ENCODE measurements at places on chromosomes 1 and 21. TPM values are rescaled to one million over a fixed set of nuclear protein-coding genes. Genes with fewer than 3 reads are reported as not detected.

DNA sequence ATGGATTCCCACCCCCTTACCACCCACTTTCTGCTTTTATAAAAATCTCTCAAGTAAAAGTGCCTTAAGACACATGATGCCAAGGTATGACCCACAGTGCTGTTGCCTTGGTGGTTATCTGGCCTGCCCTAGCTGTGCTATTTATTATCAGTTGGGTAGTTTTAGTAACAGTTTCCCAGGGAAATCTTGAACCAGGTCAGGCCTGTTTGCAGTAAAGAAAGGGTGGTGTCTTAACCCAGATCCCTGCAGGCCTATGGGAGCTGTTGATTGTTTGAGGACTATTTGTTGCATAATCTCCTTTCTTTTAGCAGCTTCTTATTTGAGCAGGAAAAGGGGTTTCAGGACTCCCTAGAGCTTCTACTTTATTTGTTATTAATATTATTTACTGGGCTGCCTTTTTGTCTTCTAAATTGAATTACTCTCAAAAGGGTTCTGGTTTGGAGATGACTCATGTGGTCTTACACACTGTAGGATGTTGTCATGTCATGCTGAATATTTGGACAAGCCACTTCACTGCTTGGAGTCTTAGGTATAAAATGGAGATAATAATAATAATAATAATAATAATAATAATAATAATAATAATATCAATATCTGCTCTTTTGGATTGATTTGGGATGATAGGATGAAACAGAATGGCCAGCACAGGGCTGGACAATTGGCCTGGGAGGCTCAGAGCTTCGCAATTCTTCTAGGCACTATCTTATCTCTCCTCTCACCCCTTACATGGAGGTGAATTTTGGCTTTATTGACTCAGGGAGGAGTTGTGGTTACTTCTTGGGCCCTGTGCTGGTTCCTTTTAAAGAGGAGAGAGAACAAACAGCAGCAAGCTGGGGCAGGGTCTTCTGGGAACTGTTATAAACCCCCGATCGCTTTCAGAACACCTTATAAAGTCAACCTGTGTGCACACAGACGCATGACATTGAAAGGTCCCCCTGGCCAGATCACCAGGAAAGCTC, 252.1 kb downstream of the PRDM2 start:
- no peaks in the 10 kb centered on the region for H3K36me3 ChIP-seq
- no peak for DNase-seq
- no peak overlapping the region for H3K27ac ChIP-seq
- H3K4me1 ChIP-seq: no peaks in the 10 kb centered on the region
- H3K4me3 ChIP-seq: no peak overlapping the region

CITED4 gene
- total RNA-seq: 7.9 TPM

ATAD3C gene
- total RNA-seq: 1.4 TPM

KRTAP19-7 gene
- total RNA-seq: not detected

PAQR6 gene
- 6.3 TPM for total RNA-seq

Data from activated CD4-positive, alpha-beta memory T cell treated with anti-CD3 and anti-CD28 coated beads, Interleukin-2, amount 10 ng/mL, durations not matched to agents 7 days and 5 days (primary cell).